Vagina (tissue), 2 donors: ENCODE measurements at places on chromosomes 7 and 10.

- DNase-seq, result no peak
Observed at GRCh38 chr7:13542451-13542850, 447.0 kb downstream of the ETV1 start.

DNA sequence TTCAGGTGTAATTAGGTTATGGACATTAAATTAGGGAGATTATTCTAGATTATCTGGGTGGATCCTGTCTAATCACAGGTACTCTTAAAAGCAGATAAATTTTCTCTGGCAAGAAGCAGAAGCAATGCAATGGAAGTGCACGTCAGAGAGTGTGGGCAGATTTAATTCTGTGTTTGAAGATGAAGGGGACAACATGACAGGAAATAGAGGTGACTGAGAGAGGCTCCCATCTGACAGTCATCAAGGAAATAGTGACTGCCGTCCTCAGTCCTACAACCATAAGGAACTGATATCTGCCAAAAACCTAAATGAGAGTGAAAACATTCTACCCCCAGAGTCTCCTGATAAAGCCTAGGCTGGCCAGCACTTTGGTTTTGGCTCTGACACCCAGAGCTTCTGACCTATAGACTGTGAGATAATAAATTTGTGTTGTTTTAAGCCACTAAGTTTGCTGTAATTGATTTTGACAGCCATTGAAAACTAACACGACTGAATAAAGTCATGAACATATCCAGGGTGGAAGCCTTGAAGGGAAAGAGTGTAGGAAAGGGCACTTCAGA lies 30.5 kb upstream of the DDX50 start:
- DNase-seq, result no peak

- no peak for DNase-seq
Observed at GRCh38 chr10:86635402-86635801, 18.9 kb upstream of the OPN4 start.

GRCh38 chr10:62543571-62544355 lies 169.6 kb downstream of the ZNF365 start:
- no peak for DNase-seq

DNA sequence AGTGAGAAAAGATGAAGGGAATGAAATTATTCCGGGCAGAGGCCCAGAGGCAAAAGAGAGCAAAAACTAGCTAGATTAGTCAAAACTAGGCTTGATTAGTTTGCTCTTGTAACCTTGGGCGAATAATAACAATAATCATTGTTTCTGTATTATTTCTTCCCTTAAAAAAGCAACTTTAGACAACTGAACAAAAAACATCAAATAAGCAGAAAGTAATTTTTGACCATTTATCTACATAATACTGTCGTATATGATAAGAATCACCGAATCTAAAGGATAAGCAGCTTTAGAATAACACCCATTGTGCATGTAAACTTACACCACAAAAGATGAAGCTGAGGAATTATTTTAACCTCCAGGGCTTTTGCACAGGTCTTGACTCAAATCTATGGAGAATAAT lies 125.1 kb downstream of the TPK1 start:
- DNase-seq, result no peak

DNA sequence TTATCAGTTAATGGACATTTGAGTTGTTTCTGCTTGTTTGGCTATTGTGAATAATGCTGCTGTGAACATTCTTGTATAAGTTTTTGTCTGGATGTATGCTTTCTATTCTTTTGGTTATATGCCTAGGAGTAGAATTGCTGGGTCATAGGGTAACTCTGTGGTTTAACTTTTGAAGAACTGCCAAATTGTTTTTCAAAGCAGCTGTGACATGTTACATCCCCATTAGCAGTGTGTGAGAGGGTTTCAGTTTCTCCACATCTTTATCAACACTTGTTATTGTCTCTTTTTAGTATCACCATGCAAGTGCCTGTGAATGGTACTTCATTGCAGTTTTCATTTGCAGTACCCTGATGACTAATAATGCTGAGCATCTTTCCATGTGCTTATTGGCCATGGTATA lies 2.1 kb upstream of the NDUFB8 start:
- DNase-seq, result no peak

DNA sequence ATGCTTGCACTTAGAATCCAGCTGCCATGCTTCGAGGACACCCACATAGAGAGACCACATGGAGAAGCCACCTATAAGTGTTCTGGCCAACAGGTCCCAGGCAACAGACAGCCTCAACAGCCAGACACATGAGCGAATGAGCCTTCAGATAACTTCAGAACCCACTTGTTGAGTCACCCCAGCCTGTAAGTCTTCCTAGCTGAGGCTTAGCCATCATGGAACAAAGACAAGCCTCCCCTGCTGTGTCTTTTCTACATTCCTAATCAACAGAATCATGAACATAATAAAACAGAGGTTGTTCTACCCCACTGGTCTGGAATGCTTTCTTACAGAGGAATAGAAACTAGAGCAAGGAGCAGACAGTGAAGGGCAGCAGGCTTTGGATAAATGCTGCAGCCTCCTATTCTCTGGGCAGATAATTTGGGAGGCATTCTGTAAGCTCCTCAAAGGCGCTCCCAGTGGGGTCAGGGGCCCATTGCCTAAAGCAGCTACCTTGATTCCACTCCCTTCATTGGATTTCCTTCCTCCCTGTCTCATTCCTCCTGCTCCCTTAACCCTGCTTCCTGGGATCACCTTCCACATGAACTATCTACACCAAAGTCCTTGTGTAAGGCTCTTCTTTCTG lies 4.6 kb downstream of the TLL2 start:
- DNase-seq, result no peak

GRCh38 chr7:70881167-70881847 lies 250.6 kb upstream of the GALNT17 start:
- DNase-seq, result no peak

- DNase-seq, result no peak
Observed at GRCh38 chr7:9013940-9014339, 580.5 kb downstream of the NXPH1 start.

DNA sequence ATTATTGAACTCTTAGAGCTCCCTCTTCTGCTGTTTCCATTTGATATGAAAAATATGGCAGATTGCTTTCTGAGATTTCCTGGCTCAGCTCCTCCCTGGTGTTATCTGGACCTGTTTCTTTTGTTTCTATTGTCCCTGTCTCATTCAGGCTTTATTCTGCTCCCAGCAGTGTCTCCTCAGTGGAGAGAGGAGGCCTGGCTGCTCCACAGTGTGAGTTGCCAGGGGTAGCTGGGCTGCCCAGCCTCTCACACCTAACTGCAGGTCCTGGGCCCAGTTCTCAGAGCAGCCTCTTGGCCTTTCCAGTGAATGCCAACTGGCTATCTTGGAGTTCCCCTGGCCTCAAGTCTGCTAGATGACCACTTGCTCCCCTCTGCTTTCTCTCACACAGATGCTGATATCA lies 127.0 kb downstream of the VPS41 start:
- no peak for DNase-seq

- DNase-seq, result no peak
Observed at GRCh38 chr10:7152982-7153381, 257.9 kb downstream of the SFMBT2 start.

DNA sequence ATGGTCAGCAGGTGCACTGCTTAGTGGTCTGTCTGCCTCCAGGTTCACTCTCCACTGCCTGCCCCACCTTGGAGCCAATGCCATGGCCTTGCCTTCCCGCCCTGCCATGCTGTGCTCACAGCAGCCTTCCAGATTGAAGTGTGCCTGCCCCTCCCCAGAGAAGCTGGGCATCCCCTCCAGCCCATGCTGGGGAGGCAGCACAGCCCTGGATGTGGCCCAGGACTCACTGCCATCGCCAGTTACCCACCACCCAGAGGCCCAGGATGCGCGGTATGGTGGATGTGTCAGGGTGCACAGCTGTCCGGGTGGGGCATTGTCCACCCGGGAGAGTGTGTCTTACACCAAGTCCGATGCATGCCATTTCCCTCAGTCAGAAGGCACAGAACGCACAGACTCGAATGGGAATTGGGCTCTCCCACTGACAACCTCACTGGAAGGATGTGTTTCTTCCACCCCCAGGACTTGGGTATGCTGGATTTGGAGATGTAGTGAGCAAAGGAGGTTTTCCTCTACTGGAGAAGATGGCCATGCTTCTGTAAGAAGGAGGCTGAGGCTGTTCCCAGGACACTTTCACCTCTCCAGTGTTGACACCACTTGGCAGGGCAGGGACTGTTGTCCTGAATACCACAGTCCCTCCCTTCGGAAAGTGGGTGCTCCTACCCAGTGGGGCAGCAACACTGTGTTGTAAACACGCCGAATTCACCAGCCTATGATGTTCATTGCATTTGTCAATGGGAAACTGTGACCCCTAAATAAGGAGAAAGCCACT lies 122.0 kb downstream of the ADARB2 start:
- peak; percentile 69 for DNase-seq

DNA sequence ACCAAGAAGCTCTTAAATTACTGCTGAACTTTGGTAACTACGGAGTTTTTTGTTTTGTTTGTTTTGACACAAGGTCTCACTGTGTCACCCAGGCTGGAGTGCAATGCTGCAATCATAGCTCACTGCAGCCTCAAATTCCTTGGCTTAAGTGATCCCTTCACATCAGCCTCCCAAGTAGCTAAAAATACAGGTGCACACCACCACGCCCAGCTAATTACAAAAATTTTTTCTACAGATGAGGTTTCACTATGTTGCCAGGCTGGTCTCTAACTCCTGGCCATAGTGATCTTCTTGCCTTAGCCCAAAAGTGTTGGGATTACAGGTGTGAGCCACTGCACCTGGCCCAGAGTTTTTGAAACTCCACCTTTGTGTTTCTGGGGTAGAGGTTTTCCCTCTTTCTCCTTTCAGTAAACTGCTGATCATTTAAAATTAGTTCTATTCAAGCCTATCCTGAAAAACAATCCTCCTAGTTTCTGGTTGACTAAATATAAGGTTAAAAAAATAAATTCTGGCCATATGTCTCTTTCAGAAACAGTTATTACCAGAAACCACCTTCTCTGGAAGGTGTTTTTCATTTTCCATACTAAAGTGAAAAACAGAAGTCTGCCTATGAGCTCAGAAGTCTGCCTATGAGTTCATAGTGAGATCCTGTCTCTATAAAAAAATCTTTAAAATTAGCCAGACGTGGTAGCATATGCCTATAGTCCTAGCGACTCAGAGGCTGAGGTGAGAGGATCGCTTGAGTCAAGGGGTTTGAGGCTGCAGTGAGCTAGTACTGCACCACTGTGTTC lies 63.9 kb downstream of the VOPP1 start:
- no peak for DNase-seq

GRCh38 chr10:103467406-103467805 lies 8.7 kb upstream of the CALHM1 start:
- no peak for DNase-seq

GRCh38 chr10:113379091-113379490 lies 173.8 kb upstream of the HABP2 start:
- no peak for DNase-seq
